Germinal center (tissue), 1 donor: ENCODE measurements at places on chromosomes 16 and 17.

GRCh38 chr17:37124821-37125173 lies 176.0 kb downstream of the AATF start:
- DNase-seq, result no peak

GRCh38 chr16:10675216-10675615 lies 19.5 kb downstream of the TEKT5 start:
- DNase-seq, result no peak

GRCh38 chr17:35679007-35679682 lies 52.3 kb upstream of the RASL10B start:
- no peak for DNase-seq

- DNase-seq, result no peak
Observed at GRCh38 chr17:67772679-67773078, 52.6 kb upstream of the BPTF start.

- no peak for DNase-seq
Observed at GRCh38 chr17:5225668-5226457, 8.8 kb downstream of the SCIMP start.

- no peak for DNase-seq
Observed at GRCh38 chr17:28746611-28747050, 2.8 kb downstream of the TRAF4 start.

- DNase-seq, result no peak
Observed at GRCh38 chr17:36697903-36698530, 96.6 kb downstream of the MRM1 start.

GRCh38 chr16:10616756-10617640 lies 36.6 kb upstream of the EMP2 start:
- no peak for DNase-seq

DNA sequence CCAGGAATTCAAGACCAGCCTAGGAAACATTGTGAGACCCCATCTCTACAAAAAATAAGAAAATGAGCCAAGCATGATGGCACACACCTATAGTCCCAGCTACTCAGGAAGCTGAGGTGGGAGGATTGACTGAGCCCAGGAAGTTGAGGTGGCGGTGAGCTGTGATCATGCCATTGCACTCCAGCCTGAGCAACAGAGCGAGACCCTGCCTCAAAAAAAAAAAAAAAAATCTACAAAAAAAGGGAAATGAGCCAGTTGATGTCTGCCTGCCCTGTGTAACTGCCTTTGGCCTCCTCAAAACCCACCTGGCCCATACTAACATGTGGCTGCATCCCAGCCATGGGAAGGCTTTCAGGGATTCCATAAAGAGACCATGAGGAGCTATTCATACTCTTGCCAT lies 4.5 kb downstream of the RANBP10 start:
- DNase-seq, result peak; percentile 72

DNA sequence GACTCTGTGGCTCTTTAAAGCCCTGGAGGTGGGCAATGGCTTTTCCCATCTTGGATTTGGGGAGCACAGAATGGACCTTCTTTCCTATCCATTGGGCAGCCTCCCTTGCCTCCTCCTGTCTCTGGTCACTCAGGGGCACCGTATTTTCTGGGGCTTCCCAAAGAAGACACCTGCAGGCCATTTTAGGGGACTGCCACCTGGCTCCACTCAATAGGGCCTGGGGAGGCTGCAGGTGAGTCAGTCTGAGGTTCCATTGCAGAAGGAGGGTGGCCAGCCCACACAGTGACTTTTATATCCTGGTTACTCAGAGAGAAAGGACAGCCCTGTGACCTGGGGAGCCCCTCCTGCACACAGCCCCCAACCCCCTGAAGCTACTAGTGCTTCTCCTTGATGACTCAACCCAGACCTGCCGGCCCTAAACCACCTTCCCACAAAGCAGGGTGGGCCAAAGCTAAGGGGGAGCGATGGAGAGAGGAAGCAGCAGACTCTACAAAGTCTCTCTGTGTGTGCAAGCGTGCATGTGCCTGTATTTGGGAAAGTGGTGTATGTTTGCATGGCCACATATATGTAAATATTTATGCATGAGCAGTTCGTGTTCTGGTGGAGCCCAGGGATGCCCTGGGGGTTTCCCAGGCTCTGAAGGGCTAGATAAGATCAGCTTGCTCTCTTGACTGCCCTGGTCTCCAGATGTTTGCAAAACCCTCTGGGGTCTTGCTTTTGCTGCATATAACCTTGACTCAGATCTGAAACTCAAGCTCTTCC lies 5.0 kb downstream of the CX3CL1 start:
- DNase-seq, result peak; percentile 74

- DNase-seq, result no peak
Observed at GRCh38 chr16:31138621-31139578, 3.4 kb upstream of the PRSS8 start.

DNA sequence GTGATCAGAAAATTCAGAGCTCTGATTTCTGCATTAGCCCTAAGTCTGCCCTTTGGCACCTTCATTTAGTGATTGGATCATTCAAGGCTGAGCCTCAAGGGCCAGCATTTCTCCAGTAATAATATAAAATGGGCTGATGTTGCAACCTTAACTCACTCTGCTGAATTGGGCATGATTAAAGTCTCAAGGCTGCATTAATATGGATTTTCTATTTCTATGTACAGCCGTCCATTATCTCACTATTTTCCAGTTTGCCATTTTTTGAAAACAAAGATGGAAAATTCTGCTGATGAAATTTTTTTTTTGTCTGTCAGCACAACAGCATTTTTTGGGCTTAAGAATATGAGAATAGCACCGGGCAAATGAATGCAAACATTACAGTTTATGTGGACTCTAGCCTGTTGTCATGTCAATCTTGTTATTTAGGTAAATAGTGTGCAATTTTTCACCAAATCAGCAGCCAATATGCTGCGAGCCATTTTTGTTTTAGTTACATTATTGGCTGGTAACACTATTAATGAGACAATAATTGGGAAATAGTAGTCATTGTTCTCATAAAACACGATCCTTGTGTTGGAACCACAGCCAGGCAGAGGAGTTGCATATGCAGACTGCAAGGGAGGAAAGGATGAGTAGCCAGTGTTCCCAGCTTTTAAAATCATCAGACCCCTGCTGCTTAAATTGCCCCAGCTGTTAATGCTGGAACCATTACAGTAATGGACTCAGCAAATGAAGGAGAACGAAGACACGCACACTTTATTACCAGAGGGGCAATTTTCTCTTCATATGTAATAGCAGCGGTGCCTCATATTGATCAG lies 10.5 kb downstream of the FTO start:
- DNase-seq, result no peak

DNA sequence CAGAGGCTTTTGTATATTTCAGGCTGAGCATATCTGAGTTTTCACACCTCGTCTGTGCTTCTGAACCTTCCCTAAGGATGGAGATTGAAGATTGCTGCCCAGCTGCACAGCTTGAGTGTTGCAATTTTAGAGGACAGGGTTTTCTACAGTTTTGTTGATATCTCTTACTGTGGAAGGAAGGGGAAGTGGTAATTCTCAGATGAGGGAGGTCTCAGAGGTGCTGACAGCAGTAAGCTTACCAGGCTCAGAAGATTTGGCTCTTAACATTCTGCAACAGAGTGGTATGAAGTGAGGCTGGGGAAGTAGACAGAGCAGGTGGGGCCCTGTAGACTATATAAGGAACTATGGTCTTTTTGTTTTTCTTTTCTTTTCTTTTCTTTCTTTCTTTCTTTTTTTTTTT lies 45.8 kb upstream of the ARHGAP17 start:
- peak; percentile 36 for DNase-seq

DNA sequence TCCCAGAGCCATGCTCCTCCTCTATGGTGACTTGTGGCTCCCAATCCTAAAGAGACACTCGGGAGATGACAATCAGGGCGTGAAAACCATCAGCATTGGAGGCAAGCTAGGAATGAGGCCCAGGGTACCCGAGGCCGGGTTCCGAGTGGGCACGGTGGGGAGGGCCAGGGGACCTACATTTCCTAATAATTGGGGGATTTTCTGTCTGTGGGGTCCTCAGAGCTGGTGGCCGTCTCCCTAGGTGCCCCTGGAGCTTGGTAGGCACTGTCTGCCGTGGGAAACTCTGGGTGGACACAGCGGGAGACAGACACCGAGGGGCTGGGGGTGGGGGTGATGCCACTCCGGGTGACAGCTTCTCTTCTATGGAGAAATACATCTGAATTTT lies 312.5 kb upstream of the TNRC6C start:
- no peak for DNase-seq

DNA sequence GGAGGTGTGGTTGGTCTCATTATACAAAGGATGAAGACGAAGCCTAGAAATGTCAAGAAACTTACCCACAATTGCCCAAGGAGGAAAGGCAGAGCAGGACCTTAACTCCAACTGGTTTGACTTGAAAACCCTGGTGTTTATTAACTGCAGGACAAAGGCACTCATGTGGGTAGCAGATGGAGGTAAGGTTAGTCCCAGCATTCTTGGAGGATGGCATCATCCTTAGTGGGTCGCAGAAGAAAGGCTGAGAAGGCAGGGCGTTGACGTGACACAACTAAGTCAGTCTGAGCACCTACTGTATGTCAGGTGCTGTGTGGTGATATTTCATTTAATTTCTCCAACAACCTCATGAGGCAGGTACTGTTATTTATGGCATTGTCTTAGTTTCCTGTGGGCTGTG lies 101.3 kb downstream of the HAPSTR1 start:
- DNase-seq, result no peak

GRCh38 chr16:89266521-89267134 lies 49.1 kb downstream of the ZNF778 start:
- no peak for DNase-seq

DNA sequence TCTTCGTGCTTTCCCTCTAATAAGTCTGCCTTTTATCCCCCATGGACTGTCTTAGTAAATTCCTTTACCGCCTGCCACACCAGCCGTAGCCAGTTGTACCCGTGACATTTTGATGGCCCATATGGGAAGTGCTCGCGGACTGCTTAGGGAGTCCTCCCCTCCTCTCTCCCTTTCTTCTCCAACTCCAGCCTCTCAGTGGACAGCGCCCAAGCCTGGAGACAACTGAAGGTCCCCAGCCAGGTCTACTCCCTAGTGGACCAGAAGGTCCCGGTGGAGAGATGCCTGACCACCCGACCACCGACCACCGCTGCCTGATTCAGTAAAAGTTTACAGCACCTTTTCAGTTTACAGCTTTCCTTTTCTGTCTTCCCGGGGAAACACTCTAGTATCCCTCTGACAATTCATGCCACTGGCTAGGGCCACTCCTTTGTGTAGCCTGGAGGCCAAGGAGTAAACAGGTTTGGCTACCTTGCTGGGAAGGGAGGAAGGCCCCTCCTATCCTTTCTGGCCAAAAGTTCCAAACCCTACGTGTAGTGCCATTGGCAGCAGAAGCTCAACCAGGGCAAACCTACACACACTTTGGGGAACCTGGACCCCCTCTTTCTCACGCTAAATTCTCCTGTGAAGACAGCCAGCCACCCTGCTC lies 18.0 kb downstream of the CTRB2 start:
- DNase-seq, result no peak

DNA sequence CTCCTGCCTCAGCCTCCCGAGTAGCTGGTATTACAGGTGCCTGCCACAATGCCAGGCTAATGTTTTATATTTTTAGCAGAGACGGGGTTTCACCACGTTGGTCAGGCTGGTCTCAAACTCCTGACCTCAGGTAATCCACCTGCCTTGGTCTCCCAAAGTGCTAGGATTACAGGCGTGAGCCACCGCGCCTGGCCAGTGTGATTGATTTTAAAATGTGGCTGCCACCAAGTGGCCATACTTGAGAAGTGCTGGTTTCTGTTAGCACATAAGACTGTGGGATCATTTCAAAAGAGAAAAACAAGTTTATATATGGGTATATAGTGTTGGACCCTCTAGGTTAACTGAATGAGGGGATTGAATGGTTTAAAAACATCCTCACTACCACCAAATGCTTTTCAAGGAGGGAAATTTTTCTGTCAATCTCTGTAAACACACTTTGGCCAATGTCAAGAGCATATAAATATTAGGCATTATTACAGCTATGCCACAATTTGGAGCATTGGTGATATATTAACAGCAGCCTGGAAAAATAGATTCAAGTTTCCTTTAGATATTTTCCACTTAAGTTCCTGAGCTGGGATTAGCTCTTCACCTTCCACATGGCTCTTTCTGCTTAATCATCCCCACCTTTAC lies 13.5 kb upstream of the DHRS13 start:
- peak; percentile 45 for DNase-seq

DNA sequence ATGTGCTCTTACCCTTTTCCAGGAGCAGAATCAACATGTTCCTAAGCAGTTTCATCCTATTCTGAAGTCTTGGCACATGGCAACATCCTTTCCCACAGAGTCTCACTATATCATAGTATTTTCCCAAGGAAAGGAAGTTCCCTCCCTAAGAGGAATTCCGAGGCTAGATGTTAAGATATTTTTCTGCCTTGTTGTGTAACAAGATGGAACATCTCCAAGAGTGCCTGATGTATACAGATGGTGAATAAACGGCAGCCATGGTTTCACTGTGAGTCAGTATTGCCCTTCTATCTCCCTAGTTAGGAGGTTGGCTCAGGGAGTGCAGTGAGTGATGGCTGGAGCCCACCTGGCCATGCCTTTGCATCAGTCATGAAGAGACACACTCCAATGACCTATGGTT lies 48.2 kb downstream of the SPACA3 start:
- no peak for DNase-seq

DNA sequence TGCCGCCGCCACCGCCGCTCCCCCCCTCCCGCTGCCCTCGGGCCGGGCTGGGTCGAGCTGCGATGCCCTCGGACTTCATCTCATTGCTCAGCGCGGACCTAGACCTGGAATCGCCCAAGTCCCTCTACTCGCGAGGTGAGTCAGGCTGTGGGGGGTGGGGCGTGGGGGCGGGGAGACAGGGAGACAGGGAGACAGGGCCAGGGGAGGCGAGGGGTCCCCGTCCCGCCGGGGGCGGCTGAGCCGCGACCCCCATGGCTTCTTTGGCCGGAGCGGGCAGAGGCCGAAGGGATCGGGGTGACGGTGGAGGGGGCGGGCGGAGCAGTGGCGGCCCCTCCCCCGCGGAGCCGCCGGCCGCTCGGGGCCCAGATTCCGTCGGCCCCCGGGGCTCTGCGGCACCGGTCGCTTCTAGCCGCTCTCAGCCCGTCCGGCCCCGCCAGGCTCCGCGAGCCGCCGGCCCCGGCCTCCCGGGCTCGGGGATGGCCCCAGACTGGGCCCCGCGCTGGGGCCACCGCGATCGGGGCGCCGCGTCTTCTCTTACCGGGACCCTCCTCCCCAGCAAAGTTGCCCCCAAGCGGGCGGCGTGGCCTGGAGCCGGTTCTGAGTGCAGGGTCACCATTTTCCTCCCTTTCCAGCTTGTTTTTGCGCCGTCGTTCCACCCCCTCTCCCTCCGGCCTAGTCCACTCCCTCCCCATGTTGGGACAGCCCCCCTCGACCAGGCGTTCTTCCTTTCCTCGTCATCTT lies 644 bp downstream of the NFAT5 start:
- peak; percentile 68 for DNase-seq

GRCh38 chr16:55778757-55779156 lies 54.1 kb downstream of the CES1 start:
- no peak for DNase-seq

DNA sequence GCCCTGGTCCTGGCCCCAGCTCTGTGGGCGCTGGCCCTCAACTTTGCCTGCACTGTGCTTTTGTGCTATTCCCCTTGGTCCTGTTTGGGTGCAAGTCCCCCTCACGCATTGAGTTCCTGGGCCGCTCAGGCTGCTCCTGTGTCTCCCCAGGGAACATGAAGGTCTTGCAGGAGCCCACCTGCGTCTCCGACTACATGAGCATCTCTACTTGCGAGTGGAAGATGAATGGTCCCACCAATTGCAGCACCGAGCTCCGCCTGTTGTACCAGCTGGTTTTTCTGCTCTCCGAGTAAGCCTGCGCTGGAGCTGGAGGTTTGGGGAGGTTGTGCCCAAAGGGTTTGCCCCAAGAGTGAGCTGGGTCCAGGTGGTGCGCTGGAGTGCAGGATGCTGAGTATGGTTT lies 28.2 kb downstream of the IL4R start:
- no peak for DNase-seq
